ENCODE measurements at places on chromosomes 6 and 20.

GRCh38 chr6:157133856-157134255 lies 189.5 kb downstream of the TMEM242 start:
- DNase-seq: no peak

- no peak for DNase-seq
These were observed 7.3 kb upstream of the CGA start for GRCh38 chr6:87102151-87102621.

DNA sequence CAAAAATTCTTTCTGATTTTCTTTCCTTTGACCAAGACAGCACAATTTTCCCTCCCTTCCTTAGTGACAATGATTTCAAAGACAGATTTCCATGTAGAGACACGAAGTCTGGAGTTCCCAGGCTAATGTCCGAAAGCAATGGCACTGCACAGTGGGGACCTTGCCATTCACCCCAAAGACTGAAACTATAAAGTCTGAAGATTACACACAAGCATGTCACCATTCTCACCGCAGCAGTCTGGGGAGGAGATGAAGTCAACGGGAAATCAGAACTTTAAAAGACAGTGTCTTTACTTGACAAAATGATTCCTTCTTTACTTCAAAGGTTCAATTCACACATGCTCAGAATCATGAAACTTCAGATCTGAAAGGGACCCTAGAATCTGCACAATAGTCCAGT lies 8.3 kb downstream of the B4GALT5 start:
- no peak for DNase-seq

DNA sequence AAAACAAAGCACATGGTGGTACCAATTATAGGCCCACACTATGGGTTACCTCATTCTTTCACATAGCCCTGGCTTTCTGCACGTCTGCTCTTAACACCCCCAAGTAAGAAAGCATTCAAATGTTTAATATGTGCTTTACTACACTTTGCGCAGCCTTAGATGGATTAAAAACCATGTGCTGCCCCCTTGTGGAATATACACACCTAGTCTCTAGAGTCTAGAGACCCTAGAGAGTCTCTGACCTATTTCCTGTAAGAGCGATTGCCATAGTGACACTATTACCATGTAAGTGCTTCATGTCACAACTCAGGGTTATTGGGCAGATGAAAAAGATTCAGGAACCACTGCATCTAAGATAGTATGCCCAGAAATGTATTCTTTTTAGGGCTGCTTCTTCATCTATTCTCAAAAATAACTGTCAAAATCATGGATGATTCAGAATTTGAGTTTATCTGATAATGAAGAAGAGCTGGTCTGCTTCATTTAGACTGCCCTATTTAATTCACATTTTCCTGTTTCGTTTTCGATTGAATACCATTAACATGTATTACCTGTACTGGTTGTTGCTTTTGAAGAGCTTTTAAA lies 186.3 kb downstream of the ADGB start:
- peak; percentile 46 for DNase-seq

DNA sequence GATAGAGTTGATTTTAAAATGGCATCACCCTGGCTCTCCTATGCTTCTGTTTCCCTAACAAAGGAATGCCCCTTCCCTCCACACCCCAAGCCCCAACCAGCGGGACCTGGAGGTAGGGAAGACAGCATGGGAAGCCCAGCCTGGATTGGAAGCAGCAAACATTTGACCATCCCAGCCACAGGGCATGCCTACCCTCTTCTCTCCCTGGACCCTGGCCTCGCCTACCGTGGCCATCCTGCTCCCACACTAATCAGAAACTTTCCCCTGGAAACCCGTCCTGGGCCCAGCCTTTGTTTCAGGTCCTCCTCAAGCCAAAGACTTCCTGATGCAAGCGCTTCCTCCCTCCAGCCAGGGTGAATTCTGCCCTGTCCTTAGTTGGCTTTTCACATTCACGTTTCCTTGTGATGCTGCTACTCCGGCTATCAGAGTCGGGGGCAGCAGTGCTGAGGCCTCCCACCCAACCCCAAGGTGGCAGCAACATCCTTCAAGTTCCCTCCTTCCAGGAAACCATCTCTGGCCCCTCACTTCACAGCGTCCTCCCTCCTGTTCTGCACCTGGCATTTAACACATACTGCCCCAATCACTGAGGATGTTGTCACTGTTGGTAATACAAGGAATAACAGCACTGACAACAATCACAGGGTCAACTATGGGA lies 18.2 kb upstream of the ANGPT4 start:
- DNase-seq: no peak
